GM04503 (cell line): ENCODE measurements at places on chromosomes 16 and 17.

DNA sequence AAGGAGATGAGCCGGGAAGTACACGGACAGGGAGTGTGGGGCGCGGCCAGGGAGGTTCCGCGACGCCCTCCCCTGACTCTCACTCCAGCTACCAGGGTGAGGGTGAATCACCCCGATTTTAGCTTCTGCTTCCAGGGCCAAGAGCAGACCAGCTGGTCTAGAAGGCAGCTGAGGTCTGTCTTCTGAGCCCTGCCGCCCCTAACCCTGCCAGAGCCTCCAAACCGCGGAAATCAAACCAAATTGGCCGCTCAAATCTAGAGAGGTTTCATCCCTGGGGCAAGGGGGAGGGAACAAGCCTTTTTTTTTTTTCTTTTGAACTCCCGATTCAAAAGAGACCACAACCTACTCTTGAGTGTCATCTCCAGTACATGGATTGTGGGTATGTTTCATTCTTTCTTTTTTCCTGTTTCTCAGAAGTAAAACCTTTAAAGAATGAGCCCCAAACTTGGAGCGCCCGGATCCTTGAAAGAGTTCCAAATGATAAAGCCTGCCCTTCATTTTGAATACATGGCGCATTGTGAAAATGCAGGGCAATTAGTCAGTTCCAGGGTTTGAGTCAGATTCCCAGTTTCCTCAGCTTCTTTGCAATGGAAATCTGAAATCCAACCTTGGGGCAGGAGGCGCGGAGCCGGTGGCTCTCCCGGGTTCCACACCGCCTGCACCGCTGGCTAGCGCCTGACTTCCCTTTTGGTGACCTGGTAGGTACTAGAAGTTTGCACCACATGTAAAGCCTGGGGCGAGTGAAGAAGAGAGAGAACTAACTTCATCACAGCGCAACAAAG is 16.5 kb upstream of the ZFHX3 start:
- DNase-seq, result no peak

DNA sequence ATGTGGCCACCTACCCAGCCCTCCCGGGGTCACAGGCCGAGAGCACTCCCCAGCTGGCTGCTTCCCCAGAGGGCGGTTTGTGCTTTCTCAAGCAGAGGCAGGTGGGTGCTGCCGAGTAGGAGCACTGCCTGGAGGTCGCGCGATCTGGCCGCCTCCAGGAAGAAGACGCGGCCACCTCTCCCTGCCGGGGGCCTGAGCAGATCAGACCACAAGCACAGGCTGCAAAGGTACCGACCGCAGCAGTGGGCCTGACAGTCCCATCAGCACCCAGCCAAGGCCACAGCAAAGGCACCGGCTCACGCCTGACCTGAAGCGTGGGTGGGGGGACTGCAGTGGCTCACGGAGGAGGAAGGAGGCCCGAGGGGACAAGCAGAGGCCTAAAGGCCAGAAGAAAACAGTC is 15.2 kb upstream of the IGFALS start:
- no peak for DNase-seq

DNA sequence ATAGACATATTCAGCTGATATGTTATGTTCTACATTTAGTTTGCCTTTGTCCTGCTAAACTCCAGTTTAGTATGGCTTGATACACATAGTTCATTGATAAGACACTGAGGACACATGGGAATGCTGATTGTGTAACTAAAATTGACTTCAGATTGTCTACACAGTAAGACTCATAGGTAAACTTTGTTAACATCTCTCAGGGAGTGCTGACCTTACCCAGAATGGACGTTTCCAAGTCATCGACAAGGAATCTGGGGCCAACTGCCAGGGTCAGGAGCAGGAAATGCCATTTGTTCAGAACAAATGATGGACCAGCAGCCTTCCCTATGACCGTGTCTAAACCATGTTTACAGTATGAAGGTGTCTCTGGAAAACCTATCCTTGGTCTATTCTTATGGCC is 58.7 kb downstream of the DYNLRB2 start:
- peak; percentile 39 for DNase-seq

DNA sequence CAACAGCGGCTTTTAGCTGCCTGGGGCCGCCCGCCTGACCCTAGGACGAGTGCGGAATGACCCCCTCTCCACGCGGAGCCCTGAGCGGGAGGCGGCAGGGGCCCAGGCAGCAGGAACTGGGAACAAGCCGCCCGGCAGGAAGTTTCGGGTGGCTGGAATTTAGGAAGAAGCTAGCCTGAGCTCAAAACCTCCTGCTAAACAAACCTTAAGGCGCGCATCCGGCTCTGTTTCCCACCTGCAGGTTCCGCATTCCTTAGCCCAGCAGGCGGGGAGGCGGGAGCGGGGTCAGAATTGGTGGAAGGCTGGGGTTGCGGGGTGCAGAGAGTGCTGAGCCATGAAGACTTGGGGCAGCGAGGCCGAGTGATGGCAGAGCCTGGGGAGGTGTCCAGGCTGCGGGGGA is 813.9 kb downstream of the KCNJ18 start:
- DNase-seq, result no peak

DNA sequence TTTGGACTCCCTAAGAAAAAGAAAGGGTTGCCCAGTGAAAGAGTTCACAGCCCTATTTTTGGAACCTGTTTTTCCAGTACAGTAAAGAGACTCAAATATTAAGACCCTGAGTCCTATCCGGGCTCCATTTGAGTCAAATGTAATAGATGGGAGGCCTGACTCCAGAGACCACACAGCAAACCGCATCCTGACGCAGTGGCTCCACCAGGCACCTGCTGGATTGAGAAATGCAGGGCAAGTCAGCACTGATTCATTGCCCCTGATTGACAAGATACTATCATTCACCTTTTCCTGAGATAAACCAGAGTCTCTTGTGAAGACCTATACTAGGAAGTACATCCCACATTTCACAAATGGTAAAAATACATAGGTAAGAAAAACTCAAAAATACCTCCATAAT is 715.7 kb upstream of the SOX9 start:
- no peak for DNase-seq

- DNase-seq, result no peak
Observed at GRCh38 chr17:51355441-51356410, 95.4 kb downstream of the UTP18 start.

DNA sequence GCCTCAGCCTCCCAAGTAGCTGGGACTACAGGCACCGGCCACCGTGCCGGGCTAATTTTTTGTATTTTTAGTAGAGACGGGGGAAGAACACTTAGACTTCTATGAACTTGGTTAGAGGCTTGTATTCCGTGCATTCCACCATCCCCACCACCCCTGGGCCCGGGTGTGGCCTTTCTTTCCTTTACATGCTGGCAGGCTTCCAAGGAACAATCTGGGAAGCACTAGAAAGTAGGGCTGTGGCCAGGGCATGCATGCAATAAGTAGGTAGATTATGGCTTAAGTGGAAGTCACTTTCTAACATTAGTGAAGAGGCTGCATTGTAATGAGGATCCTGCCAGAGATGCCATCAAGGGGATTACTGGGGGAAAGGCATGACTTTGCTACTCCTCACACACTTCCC is 171.6 kb downstream of the SHISA6 start:
- no peak for DNase-seq

- DNase-seq, result no peak
Observed at GRCh38 chr17:48025904-48026501, 11.6 kb downstream of the COPZ2 start.

DNA sequence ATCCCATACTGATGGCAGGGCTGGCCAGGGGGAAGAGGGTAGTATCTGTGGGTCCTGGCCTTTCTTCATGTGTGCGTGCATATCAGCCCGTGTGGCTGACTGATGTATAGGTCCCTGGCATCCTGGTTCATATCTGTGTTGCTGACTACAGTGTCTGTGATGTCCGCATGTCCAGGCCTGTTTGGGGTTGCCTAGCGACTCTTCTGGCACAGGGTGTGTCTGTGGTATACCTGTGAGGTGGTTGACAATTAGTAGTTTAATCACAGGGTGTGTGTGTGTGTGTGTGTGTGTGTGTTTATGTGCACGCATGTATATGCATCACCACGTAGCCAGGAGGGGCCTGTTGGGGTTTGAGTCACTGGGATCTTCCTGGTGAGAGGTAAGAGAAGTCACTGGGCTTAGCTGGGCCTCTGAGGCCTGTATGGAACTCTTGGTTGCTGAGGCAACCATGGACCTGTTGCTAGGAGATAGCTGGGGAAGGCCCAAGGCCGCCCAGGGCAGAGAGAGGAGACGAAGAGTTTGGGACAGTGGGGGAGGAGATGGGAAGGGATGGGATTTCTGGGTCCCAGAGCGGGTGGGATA is 603 bp upstream of the TMEM95 start:
- no peak for DNase-seq

DNA sequence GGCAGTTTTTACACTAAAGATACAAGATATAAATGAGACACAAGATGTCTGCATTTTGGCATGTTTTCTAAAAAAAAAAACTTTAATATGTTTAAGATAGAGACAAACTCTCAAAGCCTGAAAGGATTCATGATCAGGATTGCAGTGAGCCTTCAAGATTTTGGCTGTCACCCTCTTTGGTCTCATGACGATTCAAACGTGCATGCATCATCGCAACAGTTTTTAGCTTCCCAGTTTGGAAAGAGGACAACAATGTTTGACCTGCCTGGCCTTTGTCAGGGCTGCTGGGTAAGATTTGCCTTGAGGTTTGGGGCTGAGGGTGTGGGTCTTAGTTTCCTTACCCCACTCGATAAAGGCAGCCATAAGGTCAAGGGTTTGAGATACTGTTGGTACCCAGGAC is 134.1 kb downstream of the RGS9 start:
- no peak for DNase-seq

DNA sequence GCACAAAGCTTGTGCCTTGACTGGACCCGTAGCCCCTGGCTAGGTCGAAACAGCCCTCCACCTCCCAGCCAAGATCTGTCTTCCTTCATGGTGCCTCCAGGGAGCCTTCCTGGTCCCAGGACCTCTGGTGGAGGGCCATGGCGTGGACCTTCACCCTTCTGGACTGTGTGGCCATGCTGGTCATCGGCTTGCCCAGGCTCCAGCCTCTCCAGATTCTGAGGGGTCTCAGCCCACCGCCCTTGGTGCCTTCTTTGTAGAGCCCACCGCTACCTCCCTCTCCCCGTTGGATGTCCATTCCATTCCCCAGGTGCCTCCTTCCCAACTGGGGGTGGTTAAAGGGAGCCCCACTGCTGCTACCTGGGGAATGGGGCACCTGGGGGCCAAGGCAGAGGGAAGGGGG is 3.5 kb downstream of the CTRL start:
- no peak for DNase-seq

- DNase-seq, result peak; percentile 55
Observed at GRCh38 chr16:4200781-4201137, 41.1 kb downstream of the SRL start.

GRCh38 chr16:8816967-8817655 is 19.5 kb downstream of the PMM2 start:
- DNase-seq, result peak; percentile 21

- DNase-seq, result no peak
Observed at GRCh38 chr17:43736389-43736788, 22.2 kb downstream of the SOST start.

DNA sequence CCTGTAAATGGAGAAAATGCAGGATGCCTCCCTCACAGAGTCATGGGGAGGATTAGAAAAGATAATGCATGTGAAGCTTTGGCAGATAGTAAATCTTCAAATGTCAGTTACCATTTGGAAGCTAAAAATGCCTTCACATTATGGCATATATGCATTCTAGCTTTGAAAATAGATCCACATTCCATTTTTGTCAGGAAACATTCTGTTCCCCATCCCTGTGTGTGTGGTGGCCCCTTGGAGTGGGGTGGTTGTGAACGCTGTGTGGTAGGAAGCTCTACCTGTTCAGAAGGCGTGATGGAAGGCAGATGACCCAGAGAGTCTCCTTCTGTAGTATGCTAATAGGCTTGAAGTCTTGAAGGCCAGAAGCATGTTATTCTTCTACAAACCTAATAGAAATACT is 242.0 kb downstream of the HAPSTR1 start:
- no peak for DNase-seq

GRCh38 chr17:82929011-82929622 is 89.3 kb upstream of the ZNF750 start:
- DNase-seq, result no peak

DNA sequence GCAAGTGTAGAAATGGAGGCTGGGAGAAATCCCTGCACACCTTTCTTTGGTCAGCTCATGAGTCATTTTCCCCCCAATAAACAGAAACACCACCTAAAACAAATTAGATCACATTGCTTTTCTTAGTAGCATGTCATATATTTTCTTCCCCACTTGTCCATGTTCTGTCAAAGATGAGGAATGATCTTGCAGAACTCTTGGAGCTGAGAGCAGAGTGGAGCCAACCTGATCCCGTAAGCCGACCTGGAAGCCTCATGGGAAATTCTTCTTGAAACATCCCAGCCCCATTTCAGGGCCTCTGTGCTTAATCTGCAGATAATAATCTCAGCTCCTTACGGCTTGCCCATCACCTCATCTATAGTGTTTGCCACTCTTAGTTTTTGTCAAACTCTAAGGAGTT is 284.6 kb upstream of the ELAC2 start:
- DNase-seq, result no peak

GRCh38 chr17:34883106-34884000 is 77.9 kb downstream of the CCT6B start:
- no peak for DNase-seq

DNA sequence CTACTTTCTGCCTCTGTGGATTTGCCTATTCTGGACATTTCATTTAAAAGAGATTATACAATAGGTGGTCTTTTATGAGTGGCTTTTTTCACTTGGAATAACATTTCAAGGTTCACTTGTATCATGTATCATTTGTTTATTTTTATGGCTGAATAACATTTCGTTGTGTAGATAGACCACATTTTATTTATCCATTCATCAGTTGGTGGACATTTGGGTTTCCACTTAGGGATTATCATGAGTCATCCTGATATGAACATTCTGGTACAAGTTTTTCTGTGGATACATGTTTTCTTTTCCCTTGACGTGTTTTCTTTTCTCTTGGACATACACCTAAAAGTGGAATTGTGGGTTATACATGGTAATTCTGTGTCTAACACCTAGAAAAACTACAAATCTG is 25.3 kb downstream of the PRSS54 start:
- no peak for DNase-seq

- DNase-seq, result no peak
Observed at GRCh38 chr17:67198131-67198530, 46.9 kb downstream of the HELZ start.

GRCh38 chr17:7586673-7587419 is 3.0 kb downstream of the SOX15 start:
- no peak for DNase-seq

- DNase-seq, result peak; percentile 7
Observed at GRCh38 chr16:80459331-80459777, 81.4 kb upstream of the DYNLRB2 start.

- DNase-seq, result peak; percentile 33
Observed at GRCh38 chr16:59635674-59636073, 901.6 kb upstream of the GOT2 start.
